ENCODE measurements at places on chromosomes 7 and 10.

- no peak for DNase-seq
Observed at GRCh38 chr7:22920672-22921071, 93.3 kb downstream of the HYCC1 start.

- DNase-seq = no peak
Observed at GRCh38 chr10:124078714-124079113, 14.7 kb downstream of the CHST15 start.

DNA sequence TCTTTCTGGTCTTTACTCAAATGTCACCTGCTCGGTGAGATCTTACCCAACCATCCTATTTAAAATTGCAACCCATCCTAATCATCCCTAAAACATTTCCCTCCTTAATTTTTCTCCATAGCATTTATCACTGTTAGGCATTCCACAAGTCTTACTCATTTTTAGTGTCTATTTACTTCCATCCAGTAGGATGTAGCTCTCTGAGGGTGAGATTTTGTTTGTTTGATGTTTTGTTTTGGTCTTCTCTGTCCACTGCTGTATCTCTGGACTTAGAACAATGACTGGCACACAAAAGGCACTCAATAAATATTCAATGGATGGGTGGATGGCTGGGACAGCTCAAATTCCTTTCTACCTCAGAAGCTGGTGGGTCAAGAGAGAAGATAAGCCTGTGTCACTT lies 15.8 kb upstream of the DUSP5 start:
- DNase-seq = no peak

GRCh38 chr7:80380957-80381356 lies 130.9 kb downstream of the GNAT3 start:
- no peak for DNase-seq

DNA sequence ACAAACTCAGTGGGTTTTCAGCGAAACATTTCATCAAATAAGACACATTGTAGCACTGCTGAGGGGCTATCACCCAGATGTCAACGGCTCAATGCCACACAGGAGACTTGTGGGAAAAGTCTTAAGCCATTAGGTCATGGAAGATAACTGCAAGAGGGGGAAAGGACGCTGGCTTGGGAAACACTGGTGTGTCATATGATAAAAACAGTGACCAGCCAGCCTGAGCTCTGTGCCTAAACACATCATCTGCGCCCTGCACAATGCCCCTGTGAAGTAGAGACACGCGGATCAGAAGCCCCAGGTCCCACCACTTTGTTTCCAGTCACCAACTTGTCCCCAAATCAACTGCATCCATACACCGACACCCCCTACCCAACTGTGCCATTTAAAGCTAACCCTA lies 116.7 kb downstream of the TNS3 start:
- DNase-seq = no peak

GRCh38 chr10:129941199-129942018 lies 22.7 kb downstream of the EBF3 start:
- no peak for DNase-seq

GRCh38 chr10:58107506-58107905 lies 160.2 kb downstream of the IPMK start:
- no peak for DNase-seq

DNA sequence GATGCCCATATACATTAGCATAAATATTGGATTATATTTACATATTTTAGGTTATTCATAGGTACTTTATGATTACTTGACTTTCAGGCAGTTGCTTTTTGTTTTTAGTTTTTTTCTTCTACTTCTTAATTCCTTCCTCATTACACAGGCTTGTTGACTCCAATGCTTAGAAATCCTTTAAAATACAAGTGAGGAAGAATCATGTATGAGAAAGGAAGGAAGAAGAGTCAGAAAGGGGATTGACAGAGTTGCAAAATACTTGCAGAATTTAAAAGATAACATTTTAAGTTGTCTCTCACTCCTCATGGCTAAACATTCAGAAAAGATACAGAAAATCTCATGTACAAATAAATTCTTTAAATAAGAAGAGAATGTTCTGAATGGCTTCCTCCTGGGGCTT lies 61.9 kb downstream of the ATXN7L1 start:
- DNase-seq = no peak

DNA sequence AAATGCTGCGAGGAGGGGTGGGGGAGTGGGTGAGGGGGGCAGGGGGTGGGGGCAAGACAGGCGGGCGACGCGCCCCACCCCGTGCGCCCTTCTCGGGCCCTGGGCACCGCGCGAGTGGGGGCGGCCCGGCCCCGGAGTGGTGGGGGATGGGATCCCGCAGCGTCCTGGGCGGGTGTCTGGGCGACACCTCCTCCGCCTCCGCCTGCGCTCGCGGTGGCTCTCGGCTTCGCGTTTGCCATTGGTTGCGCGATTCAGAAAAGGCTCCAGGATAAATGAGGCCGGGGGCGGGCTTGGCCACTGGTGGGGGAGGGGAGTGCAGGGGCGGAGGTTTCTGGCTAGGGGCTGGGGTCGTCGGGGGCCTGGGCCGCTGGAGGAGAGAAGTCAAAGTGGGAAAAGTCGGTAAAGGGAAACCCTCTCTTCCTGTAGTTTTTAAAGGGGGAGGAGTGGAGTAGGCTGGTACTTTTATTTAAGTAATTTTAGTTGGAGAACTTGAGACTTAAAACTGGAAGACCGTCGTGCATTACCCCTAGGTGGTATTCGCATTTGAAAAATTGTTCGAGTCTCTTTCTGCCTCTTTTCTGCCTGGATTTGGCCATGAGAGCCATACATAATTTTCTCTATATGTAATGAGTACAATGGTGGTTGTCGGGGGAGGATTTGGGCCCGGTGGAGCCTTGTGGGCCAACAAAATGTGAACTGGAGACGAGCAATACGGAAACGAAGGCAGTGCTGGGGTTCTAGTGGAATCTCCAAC lies 992 bp upstream of the IGF2BP3 start:
- DNase-seq = no peak

- no peak for DNase-seq
Observed at GRCh38 chr7:7869651-7870050, 98.9 kb upstream of the GLCCI1 start.

GRCh38 chr7:50151001-50151400 lies 58.0 kb upstream of the ZPBP start:
- DNase-seq = no peak

DNA sequence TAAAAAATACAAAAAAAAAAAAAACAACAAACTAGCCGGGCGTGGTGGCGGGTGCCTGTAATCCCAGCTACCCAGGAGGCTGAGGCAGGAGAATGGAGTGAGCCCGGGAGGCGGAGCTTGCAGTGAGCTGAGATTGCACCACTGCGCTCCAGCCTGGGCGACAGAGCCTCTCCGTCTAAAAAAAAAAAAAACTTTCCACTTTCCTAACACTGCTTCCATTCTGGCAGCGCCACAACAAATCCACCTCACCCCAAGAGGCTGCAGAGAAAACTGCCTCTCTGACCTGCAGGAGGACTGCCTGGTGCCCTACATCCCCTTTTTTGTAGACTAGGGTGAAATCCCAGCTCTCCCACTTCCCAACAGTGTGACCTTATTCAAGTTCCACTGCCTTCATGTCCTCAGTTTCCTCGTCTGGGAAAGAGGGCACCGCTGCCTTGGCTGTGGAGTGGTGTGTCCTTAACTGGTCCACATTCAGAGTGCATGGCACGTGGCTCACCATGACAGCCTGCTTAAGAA lies 2.6 kb upstream of the MBL2 start:
- DNase-seq = no peak

DNA sequence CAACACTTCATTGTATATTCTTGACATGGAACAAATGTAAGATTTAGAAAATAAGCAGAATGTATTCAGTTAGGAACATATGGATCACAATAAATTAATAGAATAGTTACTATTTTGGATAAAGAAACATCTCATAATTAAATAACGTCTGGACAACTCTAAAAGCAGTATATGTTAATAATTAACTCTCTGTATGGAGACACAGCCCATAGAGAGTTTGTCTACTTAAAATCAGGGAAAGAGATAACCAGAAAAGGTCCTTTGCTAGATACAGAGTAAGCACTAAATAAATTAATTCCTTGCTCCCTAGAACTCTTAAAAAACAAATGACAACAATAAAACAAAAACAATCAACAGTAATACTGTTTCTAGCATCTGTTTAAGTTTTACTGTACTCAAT lies 184.4 kb upstream of the THSD7A start:
- DNase-seq = no peak

DNA sequence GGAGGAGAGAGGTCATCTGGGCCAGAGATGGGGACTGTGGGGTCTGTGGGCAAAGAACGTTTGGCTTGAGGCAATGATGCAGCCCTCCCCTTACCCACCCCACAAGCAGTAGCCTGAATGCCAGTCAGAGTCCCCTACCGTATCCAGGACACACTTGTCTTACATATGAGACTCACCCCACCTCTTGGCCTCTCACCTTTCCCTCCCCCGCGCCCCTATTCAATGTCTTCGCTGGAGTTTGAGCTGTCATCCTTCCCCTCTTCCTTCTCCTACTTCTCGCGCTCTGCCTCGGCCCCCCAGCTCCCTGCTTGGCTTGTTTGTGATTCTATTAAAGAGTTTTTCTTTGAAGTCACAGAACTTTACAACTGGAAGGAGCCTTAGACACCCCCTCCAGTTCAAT lies 8.9 kb downstream of the PRRT4 start:
- DNase-seq = no peak

DNA sequence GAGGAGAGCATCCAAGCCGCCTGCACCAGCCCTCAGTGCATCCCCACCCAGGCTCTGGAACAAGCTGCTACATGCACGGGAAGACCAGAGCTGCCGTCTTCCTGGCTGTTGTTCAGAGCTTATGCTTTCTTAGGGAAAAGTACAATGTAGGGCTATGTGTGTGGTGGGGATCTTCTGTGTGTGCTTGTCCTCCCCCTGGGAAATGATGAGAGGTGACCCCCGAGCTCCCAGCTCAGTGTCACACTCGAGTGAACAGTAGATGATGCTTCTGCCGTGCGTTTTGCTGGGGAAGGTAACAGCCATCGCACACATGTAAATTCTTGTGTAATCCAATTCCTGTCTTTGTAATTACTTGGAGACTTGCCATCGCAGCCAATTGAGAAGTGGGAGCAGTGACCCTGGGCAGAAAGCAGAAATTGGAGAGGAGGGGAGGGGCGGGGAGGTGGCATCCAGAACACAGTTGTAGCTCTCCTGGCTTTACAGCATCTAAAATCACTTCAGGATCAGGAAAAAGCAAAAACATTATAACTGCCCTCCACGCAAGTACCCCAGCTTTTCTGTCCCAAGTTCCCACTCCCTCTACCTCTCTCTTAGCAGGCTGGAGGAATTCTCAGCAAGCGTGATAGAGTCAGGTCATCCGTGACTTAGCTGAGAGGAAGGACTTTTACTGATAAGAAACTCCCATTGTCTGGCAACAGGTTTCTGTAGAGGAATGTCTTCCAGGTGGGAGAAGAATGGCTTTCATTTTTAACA lies 149.6 kb downstream of the TCF7L2 start:
- DNase-seq = no peak

DNA sequence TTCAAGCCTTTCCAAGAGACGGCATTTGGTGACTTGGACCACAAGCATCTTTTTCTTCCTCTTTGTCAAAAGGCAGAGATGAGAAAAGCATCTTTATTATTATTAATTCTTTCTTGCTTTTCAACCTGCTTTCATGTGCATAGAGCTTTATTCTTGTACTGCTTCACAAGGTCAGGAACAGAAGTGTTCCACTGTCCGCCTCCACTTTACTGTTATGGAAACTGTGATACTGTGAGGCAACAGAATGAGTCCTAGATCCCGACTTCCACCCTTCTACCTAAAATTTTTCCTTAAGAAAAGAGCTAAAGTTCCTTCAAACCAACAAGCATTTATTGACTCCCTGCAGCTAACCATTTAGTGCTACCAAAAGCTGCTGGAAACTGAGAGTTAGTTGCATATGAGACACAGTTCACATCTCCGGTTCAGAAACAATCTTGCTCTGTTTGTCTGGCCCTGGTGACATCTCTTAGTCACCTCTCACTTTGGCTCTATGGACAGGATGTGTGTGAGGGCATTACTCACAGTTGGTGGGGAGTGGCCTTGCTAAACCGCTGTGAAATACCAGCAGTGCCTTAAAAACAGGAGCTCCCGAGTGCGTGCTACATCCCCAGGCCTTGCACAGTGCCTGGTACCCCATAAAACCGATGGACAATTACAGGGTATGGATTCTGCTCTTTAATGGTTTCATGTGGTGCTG lies 77.1 kb upstream of the TRIL start:
- DNase-seq = no peak

DNA sequence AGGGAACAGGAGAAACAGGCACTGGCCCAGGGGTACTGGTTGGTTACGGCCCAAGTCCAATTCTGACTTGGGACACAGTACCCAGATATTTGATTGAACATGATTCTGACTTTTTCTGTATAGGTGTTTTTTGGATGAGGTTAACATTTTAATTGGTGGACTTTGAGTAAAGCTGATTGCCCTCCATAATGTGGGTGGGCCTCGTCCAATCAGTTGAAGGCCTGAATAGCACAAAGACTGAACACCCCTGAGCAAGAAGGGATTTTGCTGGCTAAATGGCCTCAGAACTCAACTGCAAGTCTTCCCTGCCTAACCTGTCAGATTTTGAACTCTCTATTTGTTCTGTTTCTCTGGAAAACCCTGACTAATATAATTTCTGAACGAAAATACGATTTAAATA lies 222.6 kb downstream of the TEX36 start:
- no peak for DNase-seq

DNA sequence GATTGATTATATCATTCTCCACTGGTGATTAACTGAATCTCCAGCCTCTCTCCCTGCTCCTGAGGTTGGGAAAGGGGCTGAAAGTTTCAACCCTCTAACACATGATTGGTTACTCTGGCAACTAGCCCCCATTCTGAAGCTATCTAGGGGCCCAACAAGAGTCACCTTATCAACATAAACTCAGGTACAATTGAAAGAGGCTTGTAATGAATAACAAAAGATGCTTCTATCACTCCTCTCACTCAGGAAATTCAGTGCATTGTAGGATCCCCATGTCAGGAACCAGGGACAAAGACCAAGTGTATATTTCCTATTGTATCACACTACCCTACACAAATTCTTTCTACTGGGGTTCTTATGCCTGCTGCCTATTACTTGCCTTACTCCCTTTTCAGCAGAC lies 123.9 kb upstream of the SLC13A1 start:
- DNase-seq = no peak

GRCh38 chr10:8633909-8634308 lies 579.4 kb downstream of the GATA3 start:
- DNase-seq = no peak

- peak; percentile 32 for DNase-seq
Observed at GRCh38 chr10:60032723-60033122, 126.4 kb upstream of the CCDC6 start.

GRCh38 chr10:88152728-88153133 lies 289.3 kb downstream of the PTEN start:
- no peak for DNase-seq

- no peak for DNase-seq
Observed at GRCh38 chr7:28166982-28167715, 13.4 kb downstream of the JAZF1 start.

GRCh38 chr7:90007001-90007654 lies 147.1 kb upstream of the STEAP1 start:
- DNase-seq = no peak
